Hematopoietic multipotent progenitor cell treated with erythropoietin and hydrocortisone succinate and interleukin-3 and kit ligand, for 8 days (in vitro differentiated cells): ENCODE measurements at places on chromosomes 1 and 21.

DNA sequence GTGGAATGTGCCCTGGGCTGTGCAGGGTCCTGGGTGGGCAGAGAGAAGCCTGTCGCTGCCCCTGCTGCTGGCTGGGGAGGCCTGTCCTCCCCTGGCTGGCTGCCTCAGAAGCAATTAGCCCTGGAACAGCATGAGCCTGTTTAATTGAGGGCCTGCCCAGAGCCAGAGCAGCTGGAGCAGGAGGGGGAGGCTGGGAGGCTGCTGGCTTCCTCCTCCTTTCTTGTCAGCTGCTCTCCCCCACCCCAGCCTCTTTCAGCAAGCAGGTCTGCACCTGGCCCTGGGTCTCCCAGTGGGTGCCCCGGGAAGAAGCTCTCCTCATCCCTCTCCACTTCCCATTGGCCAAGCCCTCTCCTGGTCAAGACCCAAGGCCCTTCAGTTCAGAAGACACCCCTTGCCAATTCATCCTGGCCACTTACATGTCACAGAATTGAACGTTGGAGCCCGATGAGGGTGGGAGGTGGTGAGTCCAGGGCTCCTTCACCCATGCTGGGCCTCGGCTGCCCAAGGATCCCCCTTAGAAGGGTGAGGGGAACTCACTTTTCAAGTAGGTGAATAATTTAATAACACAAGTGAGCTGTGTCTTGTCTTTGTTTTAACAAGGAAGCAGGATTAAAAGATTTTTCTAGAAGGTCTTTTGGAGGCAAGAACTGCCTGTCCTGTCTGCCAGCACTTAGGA is 13.2 kb downstream of the AMPD2 start:
- no peak for DNase-seq

DNA sequence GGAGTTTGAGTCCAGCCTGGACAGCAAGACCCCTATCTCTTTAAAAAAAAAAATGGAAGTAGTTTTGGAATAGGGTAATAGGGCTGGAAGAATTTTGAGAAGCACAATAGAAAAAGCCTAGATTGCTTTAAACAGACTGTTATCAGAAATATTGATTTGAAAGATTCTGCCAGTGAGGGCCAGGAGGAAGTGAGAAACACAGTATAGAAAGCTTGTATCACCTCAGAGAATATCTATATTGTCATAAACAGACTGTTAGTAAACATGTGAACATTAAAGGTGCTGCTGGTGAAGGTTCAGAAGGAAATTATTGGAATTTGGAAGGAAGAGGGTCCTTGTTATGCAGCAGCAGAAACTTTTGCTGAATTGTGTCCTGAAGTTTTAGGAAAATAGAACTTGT is 24.8 kb upstream of the PSEN2 start:
- no peak for DNase-seq

DNA sequence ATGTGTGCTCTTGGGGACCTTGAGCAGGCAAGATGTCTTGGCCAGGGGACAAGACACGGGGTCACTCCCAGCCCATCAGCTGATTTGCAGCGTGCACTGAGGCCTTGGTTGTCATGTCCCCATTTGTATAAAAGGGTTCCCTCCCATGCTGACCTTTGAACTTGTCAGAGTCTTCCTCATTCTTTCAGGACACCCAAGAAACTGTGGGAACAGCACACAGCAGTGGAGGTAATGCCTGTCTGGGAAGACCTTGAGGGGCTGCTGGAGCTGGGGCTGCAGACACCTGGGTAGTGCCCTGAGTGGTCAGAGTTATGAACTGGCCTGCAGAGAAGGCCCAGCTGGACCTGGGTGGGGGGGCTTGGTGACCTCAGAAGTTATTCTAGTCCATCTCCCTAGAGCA is 46.4 kb downstream of the FAAH start:
- no peak for DNase-seq

GRCh38 chr1:157235307-157235706 is 97.1 kb upstream of the ETV3 start:
- DNase-seq: peak; percentile 25

- DNase-seq: no peak
Measured at GRCh38 chr1:199955235-199955634, 72.3 kb upstream of the NR5A2 start.

DNA sequence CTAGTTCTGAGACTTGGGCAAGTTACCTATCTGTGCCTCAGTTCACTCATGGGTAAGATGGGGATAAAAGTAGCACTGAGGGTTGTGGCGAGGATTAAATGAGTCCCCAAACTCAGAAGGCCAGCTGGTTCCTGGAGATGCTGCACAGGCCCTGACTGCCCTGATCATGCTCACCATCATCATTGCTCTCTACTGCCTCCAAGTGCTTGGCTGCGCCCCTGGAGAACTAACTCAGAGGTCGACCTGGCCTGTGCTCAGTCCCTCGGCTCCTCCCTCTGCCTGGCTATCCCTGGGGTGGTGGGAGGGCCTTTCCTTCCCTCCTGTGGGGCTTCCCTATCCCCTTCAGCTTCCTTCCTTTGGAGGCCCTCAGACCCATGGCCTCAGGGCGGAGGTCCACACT is 5.6 kb downstream of the SLC5A9 start:
- no peak for DNase-seq

- DNase-seq: no peak
Measured at GRCh38 chr1:230992100-230992774, 13.3 kb downstream of the ARV1 start.

DNA sequence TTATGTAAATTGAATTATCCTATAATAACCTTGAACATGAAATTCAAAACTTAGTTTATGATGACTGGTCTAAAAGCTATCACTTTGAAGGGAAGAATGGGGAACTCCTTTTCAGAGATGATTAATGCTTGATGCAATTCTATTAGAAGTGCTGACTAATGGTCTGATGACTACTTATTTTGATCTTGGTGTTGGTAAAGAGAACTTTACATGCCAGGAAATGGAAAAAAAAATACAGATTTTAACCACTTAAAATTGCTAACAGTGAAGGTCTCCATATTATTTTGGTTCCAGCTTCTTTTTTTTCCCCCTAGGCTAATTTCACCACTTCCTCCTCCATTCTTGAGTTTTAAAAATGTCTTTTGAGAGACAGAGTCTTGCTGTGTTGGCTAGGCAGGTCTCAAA is 22.9 kb downstream of the S1PR1 start:
- DNase-seq: peak; percentile 84

DNA sequence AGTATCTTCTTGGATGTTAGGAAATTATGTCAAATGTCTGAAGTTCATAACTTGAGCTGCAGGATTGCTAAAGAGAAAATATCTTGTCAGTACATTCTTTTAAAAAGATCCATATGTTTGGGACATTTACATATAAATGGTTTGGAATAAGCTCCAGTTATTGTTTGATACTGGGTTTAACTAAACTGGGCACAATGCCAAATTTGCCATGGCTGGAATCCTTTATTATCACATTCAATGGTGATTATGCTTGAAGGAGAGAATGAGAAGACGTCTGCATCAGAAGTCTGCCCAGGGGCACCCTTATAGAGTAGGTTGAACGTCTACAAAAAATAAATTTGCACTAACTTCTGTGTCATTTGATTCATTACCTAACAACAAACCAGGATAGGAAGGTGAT is 652.5 kb downstream of the AMY1C start:
- DNase-seq: no peak

GRCh38 chr1:62025892-62026291 is 168.8 kb upstream of the L1TD1 start:
- DNase-seq: no peak

DNA sequence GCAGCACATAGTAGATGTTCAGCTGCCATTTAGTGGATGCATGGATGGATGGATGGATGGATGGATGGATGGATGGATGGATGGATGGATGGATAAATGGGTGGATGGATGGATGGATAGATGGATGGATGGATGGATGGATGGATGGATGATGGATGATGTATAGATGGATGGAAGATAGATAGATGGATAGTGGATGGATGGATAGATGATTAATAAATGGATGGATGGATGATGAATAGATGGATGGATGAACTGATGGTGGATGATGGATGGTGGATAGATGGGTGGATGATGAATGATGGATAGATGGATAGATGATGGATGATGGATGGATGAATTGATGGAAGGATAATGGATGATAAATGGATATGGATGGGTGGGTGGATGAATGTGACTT is 20.6 kb downstream of the MATN1 start:
- no peak for DNase-seq

- DNase-seq: no peak
Measured at GRCh38 chr1:181159451-181160140, 71.1 kb downstream of the IER5 start.

DNA sequence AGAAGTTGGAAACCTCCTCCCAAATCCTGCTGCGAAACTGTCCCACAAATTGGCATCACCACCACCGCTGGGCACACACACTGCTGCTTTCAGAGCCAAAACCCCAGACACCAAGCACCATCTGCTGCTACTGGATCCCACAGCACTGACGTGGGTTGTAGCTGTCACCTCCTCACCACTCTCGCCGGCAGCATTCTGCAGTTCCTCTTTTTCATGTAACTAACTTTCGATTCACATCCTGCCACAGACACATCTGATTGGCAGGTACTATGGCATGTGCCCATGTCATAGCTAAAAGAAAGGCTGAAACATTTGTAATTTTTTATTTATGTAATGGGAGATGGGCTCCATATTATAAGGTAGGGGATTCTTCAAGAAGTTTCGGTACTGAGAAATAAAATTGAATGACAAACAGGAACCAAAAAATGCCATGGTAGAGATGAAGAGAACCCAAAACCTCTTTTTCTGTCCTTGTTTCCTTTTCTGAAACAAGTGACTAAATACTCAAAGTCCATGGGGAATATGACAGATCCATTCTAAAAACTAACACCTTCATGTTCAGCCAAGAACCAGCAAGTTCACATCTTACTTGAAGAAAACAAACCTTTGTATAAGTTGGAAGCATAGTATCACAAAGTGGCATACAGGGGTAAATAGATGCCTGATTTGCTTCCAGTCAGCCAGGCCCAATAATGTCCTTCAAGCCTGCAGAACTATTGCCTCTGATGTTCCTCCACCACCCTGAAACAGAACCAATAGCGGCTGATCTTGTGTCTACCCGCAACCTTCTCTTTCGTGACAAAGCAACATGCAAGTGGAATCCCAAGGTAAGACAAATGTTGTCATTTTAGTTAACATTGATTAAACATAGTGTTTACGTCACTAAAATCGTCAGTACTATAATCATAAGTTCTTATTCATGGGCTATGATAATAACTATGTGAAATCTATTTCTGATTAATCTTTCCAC is 26.6 kb upstream of the RGS13 start:
- peak; percentile 57 for DNase-seq

- DNase-seq: peak; percentile 51
Measured at GRCh38 chr1:84724128-84724860, 34.0 kb upstream of the SSX2IP start.

GRCh38 chr1:228004856-228005462 is 1.8 kb upstream of the WNT3A start:
- DNase-seq: no peak

GRCh38 chr1:44312399-44313196 is 42.5 kb downstream of the ERI3 start:
- DNase-seq: no peak

GRCh38 chr1:99886179-99886578 is 36.0 kb downstream of the AGL start:
- DNase-seq: no peak

GRCh38 chr1:151839457-151840403 is at the start of gene C2CD4D:
TSS of gene C2CD4D (minus strand) at chr1:151839820. CDS start at chr1:151838989, 831 bp downstream.
- DNase-seq: no peak

GRCh38 chr1:212286556-212287131 is 1.4 kb downstream of the PPP2R5A start:
- peak; percentile 20 for DNase-seq

GRCh38 chr1:31822766-31823165 is 6.9 kb upstream of the SPOCD1 start:
- no peak for DNase-seq

DNA sequence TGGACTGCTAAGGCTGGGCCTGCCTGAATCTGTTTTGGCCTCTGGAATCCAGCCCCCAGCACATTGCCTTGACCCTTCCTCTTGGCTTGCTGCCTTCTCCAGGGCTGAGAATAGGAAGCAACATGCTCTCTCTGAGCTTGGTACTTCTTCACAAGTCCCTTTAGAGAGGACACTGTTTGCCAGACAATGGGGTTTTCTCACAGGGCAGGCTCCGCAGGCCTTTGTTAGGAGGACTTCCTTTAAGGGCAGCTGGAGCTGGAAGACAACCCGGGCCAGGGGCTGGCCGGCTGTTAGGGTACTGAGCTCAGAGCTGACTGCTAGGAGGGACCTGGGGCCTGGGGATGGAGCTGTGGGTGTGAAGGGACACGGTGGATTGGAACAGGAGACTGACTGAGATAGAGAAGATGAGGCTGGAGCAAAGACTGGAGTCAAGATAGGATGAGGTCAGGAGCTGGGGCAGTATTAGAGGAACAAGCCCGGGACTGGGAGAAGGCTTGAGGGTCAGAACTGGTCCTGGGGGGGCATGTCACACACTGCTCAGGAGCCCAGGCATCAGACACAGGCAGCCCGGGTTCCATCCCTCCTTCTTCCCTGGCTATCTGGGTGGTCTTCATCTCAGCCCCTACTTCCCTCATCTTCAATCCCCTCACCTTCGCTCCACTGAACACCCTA is 5.4 kb upstream of the ALPL start:
- DNase-seq: no peak

- no peak for DNase-seq
Measured at GRCh38 chr1:98700228-98700627, 38.7 kb downstream of the SNX7 start.

GRCh38 chr1:226308166-226308722 is 720 bp downstream of the LIN9 start:
- peak; percentile 36 for DNase-seq

DNA sequence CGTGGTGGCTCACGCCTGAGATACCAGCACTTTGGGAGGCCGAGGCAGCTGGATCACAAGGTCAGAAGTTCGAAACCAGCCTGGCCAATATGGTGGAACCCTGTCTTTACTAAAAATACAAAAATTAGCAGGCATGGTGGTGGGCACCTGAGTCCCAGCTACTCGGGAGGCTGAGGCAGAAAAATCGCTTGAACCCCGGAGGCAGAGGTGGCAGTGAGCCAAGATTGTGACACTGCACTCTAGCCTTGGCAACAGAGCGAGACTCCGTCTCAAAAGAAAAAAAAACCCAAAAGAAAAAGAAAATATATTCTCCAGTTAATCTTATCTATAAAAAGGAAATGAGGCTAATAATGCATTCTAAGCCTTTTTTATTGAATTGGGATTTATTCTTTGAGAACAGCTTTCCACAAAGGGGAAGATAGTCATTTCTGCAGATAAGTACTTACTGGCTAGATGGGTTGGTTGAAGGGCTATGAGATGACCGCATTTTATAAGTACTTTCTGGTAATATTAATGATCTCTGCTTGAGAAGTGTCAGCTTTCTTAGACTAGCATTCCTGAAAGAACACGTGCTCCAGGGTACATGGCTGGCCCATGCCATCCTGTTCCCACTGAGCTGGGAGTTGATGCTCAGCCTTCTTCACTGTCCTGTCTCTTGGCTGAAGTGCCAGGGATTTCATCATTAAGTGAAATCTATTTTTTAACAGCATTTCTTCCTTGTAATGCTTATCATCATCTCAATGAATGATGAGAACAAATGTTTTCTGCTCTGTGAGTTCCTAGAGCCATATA is 57.9 kb downstream of the SASS6 start:
- DNase-seq: no peak

GRCh38 chr1:77412820-77413530 is 131.2 kb downstream of the AK5 start:
- DNase-seq: no peak
